ENCODE measurements at places on chromosomes 3 and 15.

GRCh38 chr3:78139166-78139565 is 1099.3 kb downstream of the ROBO2 start:
- DNase-seq = no peak

DNA sequence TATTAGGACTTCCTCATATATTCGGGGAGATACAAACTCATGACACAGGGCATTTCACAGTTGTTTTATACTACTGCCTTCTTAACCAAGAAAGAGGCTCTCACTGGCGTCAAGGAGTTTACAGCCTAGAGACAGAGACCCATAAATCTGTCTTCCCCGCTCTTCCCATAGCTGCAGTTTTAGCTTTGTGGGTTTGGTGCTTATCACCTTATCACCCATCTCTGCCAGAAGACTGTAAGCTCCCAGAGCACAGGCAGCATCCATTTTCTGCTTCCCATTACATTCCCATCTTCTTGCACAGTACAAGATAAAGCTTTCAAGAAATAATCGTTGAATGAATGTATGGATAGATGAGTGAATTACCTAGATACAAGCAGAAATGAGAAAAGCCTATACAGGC is 144.3 kb downstream of the TNIK start:
- no peak for DNase-seq

GRCh38 chr3:24506966-24507775 is 12.5 kb upstream of the THRB start:
- no peak for DNase-seq

DNA sequence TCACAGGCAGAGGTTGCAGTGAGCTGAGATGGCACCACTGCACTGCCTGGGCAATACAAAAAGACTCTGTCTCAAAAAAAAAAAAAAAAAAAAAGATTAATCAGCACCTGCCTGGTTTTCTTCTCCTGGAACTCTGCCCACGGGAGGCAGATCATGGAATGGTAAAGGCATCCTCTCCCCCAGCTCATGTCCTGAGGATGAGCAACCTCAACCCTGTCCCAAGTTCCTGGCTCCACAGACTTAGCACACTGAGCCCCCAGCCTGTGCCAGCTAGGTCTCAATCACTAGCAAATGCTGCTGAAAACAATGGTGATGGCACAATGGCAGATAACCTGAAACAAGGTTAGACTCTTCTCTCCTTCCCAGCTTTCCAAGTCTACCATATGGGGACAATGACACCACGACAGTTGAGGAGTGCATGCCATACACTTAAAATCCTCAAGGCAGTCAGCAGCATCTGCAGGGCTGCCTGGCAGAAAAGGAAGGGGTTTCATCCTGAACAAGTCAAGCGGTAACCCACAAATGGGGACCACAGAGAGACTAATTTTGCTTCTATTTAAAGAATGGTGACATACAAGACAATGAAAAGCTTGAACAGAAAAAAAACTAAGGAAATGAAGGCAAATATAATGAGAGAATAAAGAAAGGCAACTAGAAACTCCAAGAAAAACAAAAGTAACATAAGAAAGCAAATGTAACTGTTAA is 4.8 kb downstream of the CLN6 start:
- DNase-seq = no peak

- no peak for DNase-seq
These were observed 132.2 kb downstream of the OSBPL10 start for GRCh38 chr3:31848911-31849310.

GRCh38 chr15:101121511-101122090 is 130.2 kb downstream of the CHSY1 start:
- peak; percentile 66 for DNase-seq

DNA sequence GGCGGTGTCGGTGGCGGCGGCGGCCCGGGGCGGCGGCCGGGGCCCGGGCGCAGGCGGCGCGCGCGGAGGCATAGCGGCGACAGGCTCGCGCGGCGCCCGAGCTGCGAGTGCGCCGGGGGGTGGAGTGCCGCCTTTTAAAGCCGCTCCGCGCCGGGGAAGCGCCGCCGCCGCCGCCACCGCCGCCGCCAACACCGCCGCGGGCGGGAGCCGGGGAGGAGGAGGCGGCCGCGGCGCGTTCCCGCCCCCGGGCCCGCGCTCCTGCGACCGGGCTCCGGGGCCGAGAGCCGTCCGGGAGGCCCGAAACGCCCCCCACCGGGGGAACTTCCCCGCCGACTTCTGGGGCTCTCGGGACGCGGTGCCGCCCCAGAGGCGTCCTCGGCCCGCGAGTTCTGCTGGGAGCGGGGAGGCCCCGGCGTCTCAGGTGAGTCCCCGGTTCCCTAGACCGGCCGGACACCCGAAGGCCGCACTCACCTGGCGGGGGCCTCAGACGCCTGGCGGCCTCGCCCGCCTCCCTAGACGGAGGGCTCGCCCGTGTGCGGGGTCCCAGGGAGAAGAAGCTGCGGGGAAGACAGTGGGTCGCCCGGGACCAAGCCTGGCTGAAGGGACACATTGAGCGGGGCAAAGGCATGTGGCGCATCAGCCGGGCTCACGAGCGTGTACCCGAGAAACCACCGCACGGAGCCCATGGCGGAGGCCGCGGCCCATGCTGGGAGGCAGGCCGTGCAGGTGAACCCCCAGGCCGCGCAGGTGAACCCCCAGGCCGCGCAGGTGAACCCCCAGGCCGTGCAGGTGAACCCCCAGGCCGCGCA is at the start of gene PCSK6:
Gene PCSK6, minus strand, starts transcription at position 109 of the 809 bp plus-strand sequence. Its CDS starts 37 bp downstream, at position 72.
- no peak for DNase-seq

All from stimulated activated naive CD8-positive, alpha-beta T cell treated with anti-CD3 and anti-CD28 coated beads, Interleukin-15, Interleukin-2, amounts not matched to agents 100 U/mL and 50 U/mL, for 24 hours (primary cell).